CMK (cell line): ENCODE measurements at places on chromosomes 12 and 14.

GRCh38 chr12:49537752-49538509 is 899 bp upstream of the KCNH3 start:
- no peak for DNase-seq

DNA sequence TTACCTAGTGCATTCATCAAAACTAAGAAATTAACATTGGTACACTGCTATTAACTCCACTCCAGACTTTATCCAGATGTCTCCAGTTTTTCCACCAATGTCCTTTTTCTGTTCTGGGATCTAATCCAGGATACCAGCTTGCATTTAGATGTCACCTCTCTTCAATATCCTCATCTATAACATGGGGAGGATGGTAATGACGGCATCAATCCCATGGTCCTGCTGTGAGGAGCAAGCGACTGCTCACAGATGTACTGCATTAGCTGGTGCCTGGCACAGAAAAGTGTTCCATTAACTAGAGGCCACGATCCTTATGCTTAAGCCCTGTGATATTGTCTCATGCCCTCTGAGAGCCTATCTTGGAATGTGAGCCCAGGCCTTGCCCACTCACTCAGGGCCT is 53.8 kb downstream of the CALM1 start:
- DNase-seq = no peak

DNA sequence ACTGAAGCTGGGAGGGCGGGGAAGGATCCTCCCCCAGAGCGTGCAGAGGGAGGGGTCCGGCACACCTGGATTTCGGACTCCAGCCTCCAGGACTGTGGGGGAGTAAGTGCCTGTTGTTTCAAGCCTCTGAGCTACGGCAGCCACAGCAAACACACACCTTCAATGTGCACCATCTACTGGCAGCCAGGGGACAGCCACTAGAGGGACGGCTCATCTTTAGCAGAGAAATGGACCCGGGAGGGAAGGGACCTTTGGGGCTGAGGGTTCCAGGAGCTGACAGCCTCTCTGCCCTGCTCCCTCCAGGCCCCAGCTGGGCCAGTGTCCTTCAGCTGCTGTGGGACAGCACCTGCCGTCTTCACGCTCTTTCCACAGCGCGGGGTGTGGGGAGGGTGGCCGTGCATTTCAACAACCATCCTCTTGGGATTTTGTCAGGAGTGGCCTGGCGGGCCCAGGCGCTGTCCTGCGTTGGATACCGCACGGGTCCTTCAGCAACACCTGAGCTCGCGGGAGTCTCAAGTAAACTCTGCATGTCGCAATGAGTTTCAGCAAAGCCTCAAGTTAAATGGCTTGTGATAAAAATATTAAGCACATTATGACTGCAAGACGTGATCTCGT is 209.2 kb upstream of the C14orf180 start:
- no peak for DNase-seq

DNA sequence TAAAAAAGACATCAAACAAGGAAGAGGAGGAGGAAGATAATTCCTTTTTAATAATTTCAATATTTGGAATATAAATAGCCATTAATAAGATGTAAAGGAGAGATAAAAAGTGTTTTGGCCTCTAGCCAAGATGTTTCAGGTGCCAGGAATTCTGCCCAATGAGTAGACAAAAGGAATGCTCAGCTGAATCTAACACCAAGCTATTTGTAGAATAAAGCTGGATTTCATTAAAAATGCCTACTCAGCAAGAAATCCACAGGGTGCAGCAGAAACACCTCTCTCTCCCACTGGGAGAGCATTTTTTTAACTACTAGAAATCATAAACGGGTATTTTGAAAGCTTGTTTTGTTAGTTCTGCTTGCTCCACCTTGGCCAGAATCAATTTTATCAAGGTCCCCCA is 4.1 kb upstream of the STAB2 start:
- no peak for DNase-seq

GRCh38 chr14:69346710-69347109 is 51.4 kb downstream of the ERH start:
- no peak for DNase-seq

GRCh38 chr14:64059454-64060198 is 206.8 kb downstream of the SYNE2 start:
- DNase-seq = no peak

GRCh38 chr14:65303190-65303898 is 109.2 kb upstream of the FUT8 start:
- DNase-seq = no peak

DNA sequence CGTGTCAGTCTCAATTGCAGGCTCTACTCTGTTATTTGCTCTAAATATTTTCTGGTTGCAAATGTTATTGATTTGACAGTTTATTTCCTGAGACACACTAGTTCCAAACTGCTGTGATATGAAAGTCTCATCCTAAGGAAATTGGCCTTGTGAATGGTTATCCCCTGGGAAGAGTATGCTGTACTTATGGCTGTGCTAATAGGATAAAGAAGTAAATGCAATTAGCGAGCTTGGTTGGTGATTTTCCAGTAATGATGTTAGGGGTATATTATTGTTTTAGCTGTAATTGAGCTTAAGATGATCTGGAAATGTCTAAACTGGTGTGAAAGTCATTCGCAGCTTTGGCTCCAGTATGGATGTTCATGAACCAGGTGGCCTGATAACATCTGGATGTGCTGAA is 197.9 kb downstream of the SUDS3 start:
- DNase-seq = no peak

DNA sequence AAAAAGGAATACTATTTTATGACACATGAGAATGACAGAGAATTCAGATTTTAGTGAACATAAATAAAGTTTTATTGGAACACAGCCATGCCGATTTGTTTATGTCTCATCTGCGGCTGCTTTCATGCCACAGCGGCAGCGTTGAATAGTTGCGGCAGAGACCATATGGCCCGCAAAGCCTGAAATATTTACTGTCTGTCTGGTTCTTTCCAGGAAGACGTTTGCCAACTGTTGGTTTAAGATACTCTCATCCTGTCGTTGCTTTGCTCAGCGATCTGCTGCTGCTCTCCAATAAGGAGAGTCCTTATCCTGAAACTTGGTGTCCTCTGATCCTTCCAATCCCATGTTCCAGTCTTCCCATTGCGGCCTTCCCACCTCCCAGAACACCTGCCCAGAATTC is 89.9 kb downstream of the SLC24A4 start:
- no peak for DNase-seq

DNA sequence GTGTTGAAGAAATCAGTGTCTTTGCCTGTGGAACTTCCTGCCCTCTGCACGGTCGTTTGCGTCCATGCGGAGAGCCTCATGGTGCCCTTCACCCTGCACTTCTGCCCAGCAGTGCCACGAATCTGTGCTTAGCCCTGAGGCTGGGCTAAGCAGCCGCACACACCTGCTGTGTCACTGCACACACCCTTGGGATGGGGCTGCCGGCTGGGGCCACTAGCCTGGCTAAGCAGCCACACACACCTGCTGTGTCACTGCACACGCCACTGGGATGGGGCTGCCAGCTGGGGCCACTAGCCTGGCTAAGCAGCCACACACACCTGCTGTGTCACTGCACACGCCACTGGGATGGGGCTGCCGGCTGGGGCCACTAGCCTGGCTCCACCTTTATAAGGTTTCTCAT is 188.5 kb downstream of the KIF26A start:
- no peak for DNase-seq

DNA sequence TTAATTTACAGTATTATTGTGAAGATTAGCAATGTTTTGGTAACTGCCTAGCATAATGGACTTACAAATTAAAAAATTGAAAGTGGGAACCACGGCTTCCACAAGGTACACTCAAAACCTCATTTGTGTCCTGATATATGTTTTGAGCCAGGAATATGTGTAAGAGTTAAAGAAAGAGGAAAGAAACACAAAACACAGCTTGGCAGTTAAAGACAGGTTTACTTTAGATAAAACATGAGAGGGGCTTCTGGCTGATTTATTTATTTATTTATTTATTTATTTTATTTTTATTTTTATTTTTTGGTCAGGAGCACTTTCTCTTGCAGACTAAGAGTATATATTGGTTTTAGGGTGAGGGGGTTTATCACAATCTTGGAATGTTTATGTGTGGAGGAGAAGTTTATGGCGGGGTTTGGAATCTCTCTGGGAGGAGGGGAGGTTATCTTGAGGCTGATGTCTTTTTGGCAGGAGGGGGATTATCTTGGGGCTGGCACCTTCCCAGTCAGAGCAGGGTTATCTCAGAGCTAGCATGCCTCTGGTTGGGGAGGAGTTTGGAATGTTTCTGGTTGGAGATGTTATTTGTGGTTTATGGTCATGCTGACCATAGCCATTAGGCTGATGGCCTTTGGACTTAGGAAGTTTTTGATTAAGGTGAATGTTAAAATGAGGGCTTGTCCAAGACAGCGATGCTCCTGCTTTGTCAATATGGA is 436.7 kb downstream of the DAD1 start:
- DNase-seq = no peak

- DNase-seq = no peak
Measured at GRCh38 chr12:9799961-9800360, 27.3 kb upstream of the KLRF1 start.

DNA sequence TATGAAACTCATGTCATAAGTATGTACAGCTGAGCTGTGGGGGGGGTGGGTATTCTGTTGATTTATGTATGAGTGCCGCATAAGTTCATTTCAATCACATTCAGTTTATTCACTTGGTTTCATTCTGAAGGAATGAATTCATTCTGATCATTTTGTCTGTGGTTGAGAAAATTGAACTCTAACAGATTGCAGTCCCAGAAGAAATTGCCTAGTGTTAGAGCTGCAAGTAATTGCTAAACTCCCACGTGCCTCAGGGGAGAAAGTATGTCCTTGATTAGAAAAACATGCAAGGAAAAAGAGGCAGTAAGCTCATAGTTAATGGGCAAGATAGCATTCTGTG is 442.4 kb upstream of the MGAT4C start:
- DNase-seq = no peak

GRCh38 chr14:59207506-59207933 is 19.1 kb downstream of the DAAM1 start:
- DNase-seq = no peak

DNA sequence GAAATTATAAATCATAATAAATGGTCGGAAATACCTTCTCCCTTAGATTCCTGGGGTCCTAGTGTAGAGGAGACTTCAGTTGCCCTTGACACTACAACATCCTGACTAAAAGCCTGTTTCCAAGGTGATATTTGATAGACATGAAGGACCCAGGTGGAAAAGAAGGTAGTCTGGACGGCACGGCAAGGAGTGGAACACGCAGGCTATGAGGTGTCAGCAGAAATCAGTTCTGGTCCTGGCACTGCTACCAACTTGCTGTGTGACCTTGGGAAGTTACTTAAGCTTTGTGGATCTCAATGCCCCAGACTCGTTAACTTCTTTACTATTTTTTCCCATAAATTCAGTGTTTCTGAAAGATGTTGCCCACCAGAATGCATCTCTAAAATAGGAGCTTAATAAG is 36.9 kb upstream of the BCL2L14 start:
- DNase-seq = no peak

DNA sequence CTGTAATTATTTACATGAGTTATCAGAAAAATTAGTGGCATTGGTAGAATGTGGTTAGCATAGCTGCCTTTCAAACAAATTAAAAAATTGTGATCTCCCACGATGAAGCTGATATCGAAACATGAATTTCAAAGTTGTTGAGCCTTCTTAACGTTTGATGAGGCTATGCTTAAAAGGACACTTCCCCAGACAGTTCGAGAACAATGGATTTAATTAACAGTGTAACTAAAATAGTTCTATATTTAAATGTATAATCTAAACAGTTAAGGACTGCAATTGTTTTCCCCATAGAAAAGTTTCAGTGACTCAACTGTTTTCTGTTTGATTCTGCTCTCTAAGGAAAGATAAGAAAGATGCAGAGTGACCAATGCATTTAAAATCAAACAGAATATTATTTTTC is 1.6 kb downstream of the CLEC2B start:
- DNase-seq = no peak

GRCh38 chr14:39351708-39352107 is 80.5 kb downstream of the FBXO33 start:
- DNase-seq = no peak

DNA sequence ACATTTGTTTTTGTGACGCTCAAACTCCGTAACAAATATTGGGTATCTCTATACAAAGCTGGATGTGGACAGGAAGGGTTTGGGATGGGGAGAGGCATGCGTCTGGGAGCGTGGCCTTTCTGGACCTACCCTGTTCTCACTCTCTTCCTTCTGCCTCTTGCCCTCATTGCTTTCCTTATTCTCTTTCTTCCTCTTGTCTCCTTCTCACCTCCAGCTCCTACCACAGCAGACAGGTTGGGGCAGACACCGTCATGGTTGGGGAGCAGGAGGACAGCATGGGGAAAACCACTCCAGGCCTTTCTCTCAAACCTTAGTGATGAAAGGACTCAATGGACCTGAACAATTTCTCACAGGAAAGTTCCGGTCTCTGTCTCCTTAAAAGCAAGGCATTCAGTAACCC is 465.3 kb downstream of the RAD51B start:
- DNase-seq = no peak

DNA sequence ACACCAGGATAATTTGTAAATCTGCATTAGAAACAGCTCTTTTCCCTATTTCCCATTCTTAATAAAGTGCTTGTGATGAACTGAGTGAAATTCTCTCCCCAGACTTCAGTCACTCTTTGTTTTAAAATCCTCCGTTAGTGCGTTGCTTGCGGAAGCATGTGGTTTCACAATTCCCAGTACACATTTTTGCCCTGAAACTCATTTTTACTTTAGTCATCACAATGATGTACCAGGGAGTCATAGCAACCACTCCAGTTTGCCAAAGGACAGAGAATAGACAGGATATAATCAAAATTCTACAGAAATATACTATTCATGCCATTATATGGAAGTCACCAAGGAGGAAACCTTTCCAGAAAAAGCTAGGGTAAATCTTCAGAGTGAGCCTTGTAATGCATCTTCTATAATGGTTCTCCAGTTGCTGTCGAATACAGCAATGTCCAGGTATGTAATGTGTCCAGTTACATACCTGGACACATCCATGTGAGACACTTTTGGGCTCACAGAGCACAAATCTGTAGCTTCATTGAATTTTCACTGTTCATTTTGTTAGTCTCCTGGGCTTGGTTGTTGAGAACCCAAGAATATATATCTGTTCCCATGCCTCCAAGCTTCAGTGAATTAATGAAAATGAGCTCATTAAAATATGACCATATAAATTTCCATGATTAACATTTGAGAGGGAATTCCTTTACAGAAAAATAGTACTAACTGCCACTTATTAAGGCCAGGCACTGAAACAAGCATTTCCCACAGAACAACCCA is 57.8 kb downstream of the GPR135 start:
- no peak for DNase-seq

DNA sequence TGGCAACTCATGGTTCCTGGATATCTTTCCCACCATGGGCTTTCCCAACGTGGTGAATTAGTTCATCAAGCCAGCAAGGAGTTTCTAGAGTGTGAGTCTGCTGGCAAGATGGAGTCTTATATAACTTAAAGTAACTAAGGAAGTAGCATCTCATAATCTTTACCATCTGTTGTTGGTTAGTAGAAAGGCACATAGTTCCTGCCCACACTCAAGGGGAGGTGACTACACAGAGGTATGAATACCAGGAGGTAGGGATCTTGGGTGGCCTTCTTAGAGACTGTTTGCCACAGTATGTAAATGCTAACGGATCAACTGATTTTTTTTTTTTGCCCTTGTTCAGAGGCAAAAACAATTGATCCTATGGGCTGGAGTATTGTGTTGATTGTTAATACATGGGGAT is 446.9 kb downstream of the ATP23 start:
- no peak for DNase-seq
